ENCODE measurements at places on chromosomes 2 and 18.
A peak's percentile ranks its signal among the peaks of the same experiment; 100 is the strongest.

- DNase-seq, result no peak
Observed at GRCh38 chr18:26869640-26870039, 4.1 kb upstream of the AQP4 start.

GRCh38 chr2:72924353-72925240 is 7.3 kb downstream of the EMX1 start:
- DNase-seq, result no peak

DNA sequence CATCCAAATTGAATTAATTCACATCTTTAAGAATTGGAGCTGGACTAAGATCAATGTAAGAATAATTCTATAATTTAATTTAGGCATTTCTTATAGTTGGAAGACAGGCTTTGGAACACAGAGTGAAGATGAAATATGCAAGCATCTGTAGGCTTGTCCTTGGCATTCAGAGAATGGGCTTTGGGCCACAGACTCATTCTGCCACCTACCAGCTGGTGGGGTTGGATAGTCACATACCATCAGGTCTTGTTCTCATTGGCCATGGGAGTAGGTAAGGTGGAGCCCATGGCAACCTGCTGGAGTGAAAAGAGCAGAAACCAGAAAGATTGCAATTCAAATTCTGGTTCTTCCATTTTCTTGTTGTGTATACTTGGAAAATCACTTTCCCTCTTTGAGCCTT is 300.3 kb downstream of the CYRIA start:
- no peak for DNase-seq

- no peak for DNase-seq
Observed at GRCh38 chr18:79193826-79194225, 124.6 kb downstream of the ATP9B start.

GRCh38 chr2:221104361-221104811 is 467.7 kb downstream of the EPHA4 start:
- DNase-seq, result no peak

DNA sequence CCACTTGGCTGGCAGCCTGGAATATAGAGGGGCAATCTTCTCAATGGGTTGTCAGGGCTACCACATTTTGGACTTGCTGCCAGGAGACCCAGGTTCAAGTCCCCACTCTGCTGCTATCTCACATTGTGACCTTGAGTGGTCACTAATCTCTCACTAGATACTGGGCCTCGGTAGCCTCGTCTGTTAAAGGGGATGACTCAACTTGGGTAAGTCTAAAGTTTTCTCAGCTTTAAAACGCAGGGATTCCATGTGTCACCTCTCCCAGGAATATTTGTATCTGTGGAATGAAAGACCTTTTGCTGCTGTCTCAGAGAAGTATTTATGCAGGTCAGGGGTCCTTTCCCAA is 86.3 kb downstream of the SEMA4F start:
- no peak for DNase-seq

DNA sequence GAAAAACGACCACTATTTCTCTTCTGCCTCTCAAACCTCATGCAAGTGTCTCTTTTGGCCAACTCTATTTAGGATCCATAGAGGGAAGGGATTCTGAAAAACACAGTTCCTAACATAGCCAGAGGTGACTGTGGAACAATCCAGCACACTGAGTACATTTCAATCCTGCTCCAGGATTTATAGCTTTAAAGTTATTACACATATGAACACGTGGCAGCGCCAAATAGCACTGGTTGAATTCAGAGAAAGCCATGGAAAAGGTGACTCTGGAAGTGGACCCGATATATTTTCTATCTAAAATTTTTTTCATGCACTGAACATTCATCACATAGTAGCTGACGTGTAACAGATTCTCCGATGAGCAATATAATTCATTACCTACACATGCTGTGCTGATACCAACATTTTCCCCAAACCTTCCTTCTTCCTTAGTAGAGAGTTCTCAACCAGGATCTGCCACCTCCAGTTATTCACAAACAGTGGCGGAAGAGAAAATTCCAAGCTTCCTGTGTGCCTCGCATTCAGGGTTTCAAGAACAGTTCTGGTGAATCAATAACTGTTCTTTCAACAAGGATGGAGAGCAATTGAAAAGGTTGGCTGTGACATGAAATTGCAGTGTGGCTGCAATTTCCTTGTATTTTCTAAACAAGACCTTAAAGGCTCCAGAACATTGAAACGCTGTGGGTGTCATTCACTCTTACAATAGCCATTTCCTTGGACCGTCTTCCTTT is 25.7 kb upstream of the TTR start:
- DNase-seq, result no peak

DNA sequence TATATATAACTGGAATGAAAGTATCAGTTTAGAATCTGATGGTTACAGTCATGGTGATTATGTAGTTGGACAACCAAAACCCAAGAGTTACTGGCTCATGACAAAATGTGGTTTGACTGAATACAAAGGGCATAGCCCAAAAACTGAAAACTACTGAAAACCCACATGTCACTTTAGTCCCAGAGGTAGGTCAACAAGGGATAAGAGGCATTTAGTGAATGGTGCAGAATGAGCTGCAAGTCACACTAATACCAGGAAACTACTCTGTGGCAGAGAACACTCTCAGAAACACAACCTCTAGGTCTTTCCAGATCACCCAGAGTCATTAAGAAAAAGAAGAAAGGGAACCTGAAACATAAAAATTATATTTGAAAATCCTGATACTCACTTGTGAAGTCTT is 154.5 kb downstream of the AGPS start:
- DNase-seq, result no peak

GRCh38 chr2:159714247-159714930 is 2.1 kb downstream of the MARCHF7 start:
- DNase-seq, result no peak

GRCh38 chr2:189657867-189658266 is 3.4 kb upstream of the ASNSD1 start:
- DNase-seq, result no peak

GRCh38 chr2:178414266-178415247 is 36.4 kb downstream of the PRKRA start:
- DNase-seq, result peak; percentile 92

GRCh38 chr18:35658112-35658511 is 76.6 kb downstream of the GALNT1 start:
- no peak for DNase-seq

DNA sequence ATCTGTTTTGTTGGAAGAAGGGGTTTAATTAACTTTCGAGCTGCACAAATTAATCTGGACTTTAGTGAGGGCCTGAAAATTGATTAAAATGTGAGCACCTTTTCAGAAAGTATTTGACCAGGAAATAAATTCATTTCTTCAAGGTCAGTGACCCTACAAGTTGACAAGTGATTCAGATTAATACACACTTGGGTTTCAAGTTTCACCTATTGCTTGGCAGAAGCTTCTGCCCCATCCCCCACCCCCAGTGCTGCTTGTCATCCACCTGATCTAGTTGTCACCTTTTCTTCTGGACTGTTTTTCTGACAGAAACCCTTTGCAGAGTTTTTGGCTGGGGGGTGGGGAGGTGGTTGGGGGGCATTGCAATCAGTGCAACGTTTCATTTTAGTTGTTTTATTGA is 46.2 kb downstream of the RPRM start:
- no peak for DNase-seq

- DNase-seq, result no peak
Observed at GRCh38 chr18:69664399-69664798, 263.7 kb downstream of the DOK6 start.

DNA sequence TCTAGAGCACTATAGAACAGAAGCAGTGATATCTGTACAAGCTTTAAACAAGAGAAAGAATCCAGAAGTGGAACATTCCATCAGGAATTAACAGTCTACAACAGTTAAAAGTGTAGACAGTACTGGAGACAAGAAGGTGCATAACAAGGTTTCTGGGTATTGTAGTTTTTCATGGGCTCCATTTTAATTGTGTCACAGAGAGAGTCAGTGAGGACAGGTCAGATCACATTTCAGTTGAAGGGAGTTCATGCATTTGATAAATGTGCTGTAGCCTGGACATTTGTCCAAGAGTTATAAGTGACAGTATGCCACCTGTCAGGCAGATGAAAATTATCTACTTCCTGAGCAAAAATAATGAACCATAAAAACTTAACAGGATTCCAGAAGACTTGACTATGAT is 328.6 kb downstream of the CNTNAP5 start:
- no peak for DNase-seq

DNA sequence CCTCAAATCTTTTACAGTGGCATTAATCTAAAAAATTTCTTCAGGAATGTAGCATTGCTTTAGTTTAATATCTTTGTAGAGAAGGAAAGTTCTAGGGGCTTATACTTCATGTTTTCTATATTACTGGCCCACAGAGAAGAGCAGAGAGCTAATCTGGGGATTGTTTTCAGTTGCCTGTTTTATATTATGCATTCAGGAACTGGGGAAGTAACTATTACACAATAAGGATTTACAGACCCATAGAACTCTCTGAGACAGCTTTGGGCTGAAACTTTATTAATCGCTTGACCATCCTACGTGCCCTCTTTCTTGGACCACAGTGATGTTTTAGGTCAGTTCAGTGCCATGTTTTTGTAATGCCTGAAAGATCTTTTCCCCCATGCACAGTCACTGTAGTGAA is 29.9 kb downstream of the BIRC6 start:
- no peak for DNase-seq

GRCh38 chr18:79863161-79864005 is 65.6 kb downstream of the KCNG2 start:
- DNase-seq, result no peak

DNA sequence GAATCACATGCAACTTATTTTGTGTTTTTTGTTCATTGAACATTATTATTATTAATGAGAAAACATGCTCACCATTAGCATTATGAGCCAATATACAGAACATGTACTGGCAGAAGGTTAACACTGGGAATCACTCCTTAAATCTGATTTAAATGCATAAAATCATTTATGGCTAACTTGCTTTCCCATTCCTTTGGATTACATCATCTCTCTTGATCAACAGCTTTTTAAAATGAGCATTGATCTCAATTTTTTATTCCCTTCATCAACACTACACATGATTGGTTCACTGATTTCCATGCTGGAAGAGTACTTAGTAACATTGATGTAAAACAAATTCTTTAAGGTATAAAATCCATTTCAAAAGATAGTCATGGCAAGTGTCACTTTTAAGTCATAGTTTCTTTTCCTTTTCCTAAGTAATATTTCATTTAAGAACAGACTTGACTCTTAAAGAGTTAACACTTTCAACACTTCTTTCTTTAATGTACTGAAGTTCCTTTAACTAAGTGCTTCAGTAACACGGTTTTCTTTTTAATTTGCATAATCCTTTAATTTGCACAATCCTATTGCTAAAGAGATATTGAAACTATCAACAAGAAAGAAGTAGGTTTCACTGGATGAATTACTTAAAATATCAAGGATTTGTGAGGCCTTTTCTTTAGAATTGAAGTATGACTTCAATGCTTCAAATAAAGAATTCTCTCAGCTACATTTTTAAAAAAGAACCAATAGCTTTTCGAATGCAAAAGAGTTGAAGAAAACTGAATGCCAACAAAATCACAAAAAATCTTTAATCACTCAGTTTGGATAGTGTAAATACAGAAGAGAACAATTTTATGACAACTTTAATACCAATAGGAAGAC is 24.9 kb upstream of the BUB1 start:
- DNase-seq, result no peak

GRCh38 chr18:67001052-67001451 is 397.2 kb upstream of the CDH19 start:
- no peak for DNase-seq

DNA sequence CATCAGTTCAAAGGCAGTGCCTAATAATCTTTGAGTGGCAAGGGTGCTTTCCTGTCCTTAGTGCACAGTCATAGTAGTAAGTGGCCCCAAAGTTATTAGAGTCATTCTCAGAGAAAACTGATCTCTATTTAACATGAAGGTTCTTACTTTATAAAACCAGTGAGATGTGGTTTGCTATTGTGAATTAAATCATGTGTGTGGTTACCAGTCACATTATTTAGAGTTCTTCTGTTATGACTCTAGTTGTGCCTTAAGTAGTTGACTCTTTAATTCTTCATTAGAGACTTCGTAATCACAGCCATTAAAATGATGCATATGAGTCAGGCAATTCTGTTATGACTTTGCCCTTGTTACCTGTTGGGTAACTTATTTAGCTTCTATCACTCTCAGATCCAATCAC is 1392.9 kb upstream of the ACVR2A start:
- no peak for DNase-seq

GRCh38 chr2:863732-864450 is 86.8 kb upstream of the SNTG2 start:
- DNase-seq, result no peak

DNA sequence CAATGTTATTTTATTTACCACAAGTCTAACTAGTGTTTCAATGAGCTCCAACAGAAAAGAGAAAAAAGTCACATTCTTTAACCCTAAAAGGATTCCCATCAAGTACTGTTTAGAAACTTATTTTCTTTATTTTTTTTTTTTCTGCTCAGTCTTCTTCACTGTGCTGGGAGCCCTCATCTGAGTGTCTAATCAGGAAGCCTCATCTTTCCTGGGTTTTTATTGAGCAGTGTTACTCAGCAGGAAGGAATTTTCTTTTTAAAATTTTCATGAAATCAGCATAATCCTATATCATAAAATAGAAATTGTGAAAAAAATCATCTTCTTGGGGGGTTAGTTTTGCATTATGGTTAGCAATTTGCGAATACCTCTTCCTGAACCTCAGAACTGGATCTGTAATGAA is 453.8 kb downstream of the CDH2 start:
- no peak for DNase-seq

DNA sequence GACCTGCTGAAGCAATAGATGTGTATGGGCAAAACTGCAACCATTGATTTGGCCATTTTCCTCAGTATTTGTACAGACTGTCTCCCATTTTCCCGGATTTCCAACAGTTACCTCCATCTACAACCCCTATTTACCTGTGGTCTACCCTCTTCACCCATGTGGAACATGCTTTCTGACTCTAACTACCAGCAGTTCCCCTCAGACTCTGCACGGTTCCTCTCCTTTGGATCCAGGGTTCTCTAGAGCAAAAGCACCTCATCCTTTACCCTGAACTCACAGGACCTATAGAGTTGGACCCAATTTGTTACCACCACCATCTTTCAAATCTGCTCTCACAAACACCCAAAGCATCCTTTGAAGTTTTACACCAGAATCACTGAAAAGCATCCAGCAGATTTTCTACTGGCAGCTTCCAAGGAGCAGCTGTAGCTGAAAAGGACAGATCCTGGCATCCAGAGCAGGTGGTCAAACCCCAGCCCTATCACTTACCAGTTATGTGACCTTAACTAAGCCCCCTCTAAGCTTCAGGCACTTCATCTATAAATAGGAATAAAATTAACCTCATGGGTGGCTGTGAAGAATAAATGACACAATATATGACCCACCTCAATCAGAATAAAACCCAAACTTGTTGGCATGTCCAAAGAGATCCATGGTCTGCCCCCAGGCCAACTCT is 15.3 kb downstream of the CYTIP start:
- DNase-seq, result no peak

GRCh38 chr2:166436189-166436588 is 57.9 kb downstream of the SCN7A start:
- DNase-seq, result no peak

DNA sequence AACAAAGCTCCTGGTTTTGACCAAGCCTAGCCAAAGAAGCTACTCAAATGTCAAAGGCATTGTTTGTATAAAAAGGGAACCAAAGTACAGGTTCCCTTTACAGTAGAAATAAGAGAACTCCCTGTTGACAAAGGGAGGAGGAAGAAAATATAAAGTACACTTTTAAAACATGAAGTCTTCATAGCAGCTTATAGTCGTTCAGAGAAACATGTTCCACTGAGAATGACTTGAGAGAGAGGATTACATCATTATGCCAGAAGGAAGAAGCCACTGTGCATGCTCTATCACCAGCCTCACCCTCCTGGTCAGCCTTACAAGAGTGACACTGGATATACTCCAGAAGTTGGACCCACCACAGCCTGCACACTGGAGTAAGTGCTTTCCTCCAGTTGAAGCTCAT is 2.5 kb upstream of the DHRS9 start:
- DNase-seq, result no peak
